ENCODE measurements at places on chromosomes 5 and 9.

DNA sequence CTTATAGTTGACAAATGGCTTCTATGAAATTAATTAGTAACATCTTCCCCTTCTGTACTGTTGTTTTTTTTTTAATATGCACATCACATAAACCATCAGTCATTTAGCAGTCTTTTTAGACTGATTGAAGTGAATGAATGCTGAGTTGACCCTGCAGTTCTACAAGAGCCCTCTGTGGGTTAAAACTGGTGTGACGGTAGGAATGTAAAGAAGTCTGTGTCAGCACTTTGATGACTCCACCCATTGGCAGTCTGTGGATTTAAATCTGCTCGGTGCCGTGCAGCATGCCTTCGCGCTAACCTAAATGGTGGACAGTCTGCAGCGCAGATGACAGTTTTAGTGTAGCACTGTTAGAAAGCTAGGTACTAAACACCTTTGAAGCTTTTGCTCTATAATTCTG is 3.1 kb downstream of the GTF3C4 start:
- no peak for DNase-seq

DNA sequence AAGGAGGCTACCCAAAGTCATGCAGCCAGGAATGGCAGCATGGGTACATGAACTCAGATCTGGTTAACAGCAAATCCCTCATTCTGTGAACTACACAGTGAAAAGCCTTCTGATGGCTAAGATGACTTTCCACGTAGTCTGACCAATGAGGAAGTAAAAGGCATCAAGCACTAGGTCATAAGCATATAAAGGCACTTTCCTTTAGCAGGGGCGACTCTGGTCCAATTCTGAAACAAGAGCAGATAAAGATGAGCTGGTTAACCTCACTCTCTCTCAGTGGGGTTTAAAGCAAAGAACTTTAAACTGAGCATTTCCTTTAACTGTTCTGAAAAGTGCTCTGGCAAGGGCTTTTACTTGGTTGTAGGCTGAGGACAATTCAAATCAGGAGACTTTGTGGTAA is 21.1 kb downstream of the PSMB7 start:
- DNase-seq: no peak

DNA sequence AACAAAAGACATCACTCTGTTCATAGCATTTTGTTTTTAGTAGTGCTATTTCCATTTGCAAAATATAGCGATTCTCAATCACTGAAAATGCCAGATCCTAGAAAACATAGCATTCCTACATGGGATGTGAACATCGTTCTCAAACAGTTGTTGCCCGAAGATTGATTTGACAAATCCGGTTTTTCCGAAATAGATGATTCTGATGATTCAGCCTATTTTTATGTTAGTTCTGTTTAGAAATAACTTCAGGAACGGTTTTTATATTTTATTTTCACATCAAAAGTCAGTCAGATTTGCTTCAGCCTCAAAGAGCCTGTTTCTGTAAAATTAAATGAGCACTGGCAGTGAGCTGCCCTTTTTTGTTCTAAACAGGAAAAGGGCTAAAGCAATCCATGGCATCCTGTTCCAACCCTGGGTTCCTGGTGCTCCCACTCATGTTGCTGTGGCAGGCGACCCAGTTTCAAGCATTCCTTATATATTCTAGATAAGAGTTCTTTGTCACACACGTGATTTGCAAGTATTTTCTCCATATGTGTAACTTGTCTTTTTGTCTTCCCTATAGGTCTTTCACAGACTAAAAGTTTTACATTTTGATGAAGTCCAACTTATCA is 14.2 kb upstream of the PSIP1 start:
- DNase-seq: no peak

DNA sequence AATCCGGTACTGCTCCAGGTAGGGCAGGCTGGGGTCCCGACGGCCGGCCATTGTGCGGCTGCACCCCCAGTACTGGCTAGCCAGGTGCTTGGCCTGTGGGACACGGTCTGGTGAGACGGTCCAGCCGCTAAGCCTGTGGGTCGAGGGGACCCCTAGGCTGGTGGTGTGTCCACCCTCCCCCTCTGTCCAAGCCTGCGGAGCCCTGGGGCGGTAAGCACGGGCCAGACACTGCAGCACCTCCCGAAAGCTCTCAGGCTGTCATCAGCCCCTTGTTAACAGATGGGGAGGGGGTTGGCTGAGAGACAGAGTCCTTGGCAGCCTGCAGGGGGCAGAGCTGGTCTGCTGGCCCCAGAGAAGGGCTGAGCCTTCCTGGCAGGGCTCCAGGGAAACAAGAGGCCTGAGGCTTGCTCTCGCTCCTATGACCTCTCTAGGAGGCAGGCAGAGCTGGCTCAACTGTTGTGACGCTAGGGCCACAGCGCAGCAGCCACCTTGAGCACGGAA is 11.8 kb upstream of the MRNIP start:
- no peak for DNase-seq

DNA sequence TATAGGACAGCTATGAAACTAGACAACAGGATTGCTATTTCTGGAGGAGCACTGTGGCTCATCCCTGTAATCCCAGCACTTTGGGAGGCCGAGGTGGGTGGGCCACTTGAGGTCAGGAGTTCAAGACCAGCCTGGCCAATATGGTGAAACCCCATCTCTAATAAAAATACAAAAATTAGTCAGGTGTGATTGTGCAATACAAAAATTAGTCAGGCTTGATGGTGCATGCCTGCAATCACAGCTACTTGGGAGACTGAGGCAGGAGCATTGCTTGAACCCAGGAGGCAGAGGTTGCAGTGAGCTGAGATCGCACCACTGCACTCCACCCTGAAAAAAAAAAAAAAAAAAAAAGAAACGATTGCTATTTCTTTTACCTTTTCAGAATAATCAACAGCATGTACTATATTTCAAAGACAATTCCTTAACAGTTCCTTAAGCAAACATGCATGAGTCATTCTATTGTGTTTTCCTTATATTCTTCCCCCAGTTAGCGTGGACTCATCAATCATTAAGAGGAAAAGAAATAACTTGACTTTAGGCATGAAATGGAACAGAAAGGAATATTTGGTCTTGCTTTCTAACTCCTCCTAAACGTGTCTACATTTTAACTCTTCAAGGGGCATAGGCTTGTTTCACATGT is 162.6 kb downstream of the TAF11L14 start:
- no peak for DNase-seq

- no peak for DNase-seq
These were observed 165.1 kb downstream of the FBXO4 start for GRCh38 chr5:42090162-42090561.

GRCh38 chr9:93011114-93011513 is 47.4 kb upstream of the SUSD3 start:
- no peak for DNase-seq

DNA sequence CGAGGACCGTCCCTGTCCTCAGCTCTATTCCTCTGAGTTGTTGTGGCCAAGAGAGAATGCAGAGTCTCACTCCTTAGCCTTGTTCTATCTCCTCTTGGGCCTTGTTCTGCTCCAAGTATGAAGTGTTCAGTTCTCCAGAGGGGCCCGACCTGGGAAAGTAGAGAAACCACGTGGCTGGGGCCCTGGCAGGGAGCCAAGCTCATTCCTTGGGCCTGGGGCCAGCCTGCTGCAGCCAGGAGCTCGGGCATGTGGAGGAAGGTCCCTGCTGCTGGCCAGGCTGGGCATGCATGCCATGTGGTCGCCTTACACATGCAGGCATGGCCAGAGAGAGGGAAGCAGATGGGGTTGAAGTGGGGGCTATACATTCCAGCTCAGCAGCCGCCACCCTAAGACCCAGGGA is 60.7 kb downstream of the COL27A1 start:
- DNase-seq: no peak

DNA sequence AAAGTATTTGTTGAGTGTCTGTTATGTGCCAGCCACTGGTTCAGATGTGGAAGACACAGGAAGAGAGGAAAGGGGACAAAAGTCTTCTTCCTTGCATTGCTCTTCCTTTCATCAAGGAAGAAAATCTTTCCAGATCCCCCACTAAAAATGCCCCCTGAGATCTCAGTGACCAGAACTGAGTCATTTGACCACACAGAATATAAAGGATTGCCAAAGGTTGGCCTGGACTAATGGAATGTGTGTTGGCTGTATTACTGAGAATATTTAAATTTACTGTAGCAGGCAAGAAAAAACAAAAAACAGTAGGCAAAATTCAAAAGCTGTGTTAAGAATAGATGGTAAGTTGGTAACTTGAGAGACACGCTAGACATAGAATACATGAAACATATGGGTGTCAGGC is 10.0 kb upstream of the SEPTIN8 start:
- no peak for DNase-seq

DNA sequence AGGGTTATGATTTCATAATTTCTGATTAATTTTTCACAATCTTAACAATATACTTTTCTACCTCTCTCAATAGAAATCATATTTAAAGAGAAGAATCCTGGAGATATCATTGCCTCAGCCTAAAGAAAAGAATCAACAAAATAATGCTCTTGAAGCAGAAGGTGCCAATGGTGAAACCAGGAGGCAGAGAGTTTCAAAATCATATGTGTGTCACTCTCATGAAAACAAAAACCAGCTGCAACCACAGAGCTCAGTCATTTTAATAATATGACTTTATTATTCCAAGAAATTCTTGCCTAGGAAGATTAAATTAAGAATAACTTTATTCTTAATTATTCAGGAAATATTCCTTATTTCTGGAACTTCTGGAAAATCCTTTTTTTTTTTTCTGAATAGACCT is 266.8 kb upstream of the ACTBL2 start:
- DNase-seq: no peak

DNA sequence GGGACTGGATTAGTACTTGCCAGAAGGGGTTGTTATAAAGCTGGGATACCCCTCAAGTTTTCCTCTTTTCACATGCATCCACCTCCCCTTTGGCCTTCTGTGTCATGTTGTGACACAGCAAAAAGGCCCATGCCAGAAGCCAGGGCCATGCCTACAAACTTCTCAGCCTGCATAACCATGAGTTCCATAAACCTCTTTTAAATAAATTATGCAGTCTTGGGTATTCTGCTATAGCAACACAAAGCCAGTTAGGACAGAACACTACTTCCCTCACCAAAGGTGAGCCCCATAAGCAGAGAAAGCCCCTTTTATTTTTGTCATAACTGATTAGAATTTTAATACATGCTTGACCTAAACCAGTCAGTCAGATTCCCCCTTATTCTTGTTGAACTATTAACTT is 801.3 kb downstream of the DNAH5 start:
- no peak for DNase-seq

GRCh38 chr5:108104448-108104847 is 277.4 kb downstream of the FBXL17 start:
- DNase-seq: no peak

DNA sequence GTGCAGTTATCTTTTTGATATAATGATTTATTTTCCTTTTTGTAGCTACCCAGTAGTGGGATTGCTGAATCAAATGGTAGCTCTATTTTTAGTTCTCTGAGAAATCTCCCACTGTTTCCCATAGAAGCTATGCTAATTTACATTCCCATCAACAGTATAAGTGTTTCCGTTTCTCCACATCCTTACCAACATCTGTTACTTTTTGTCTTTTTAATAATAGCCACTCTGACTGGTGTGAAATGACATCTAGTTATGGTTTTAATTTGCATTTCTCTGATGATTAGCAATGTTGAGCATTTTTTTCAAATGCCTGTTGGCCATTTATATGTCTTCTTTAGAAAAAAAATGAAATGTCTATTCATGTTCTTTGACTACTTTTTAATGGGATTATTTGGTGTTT is 94.7 kb downstream of the SERINC5 start:
- no peak for DNase-seq

GRCh38 chr5:104513640-104514072 is 951.1 kb upstream of the NUDT12 start:
- DNase-seq: no peak

GRCh38 chr9:127088724-127089615 is 33.5 kb downstream of the ANGPTL2 start:
- no peak for DNase-seq

DNA sequence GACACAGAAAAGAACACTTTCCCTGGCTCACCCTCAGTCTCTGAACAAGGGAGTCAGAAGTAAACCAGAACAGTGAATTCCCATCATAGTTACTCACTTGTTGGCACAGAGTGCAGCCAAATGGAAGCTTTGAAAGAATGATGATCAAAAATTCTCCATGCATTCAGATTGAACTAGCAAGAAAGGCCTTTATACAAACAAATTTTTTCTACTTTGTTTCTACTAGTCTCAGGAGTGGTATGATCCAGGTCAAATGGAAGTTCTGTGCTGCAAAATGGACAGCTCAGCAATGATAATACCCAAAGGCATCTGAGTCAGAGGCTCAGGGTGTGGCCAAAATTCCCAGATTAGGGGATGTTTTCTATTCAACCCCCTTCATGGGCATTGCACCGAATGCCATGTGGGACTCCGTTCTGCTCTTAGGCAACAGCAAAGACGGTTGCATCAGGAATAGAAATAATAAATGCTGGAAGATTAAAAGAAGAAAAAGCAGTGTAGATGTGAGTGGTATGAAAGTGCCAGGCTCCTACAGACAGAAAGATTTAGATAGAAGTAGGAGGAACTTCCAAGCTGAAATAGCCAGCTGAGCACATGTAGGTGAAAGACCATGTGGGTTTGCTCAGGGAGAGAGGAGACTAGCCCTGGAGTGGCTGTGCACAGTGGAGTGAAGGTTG is 24.0 kb upstream of the ASPN start:
- no peak for DNase-seq

- no peak for DNase-seq
These were observed 56.4 kb upstream of the GOLPH3 start for GRCh38 chr5:32230356-32231099.

DNA sequence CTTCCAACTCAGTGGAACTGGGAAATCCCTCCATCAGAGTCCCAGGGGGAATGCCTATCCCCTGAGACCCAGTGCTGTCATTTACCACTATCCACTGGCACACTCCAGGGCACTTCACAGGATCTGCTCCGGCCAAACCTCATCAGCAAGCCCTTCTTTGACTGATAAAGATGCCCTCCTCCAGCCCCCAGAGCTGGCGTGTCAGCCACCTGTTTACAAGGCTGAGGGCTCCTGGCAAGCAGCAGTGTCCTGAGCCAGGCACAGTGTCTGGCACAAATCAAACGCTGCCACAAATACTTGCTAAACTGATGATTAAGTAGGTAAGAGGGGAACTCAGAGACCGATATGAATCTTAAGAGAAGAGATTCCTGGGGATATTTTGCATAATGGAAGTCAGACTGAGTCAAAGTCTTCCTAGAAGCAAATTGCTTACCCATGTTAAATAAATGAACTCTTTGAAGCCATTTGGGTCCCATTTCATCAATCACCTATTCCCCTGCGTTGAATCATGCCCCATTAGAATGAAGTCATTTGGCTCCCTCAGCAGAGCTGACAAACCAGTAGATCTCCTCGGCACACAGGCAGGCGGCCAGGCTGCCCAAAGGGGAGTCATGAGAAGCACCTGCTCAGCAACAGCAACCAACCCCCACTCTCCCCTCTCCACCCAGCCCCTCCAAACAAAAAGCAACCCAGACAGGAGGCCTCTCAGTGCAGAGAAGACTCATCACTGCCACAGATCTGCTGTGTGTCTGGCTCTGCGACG is 97.4 kb downstream of the CDK5RAP2 start:
- no peak for DNase-seq

Data from stimulated activated naive CD8-positive, alpha-beta T cell treated with anti-CD3 and anti-CD28 coated beads, Interleukin-15, Interleukin-2, amounts not matched to agents 100 U/mL and 50 U/mL, for 24 hours (primary cell).